Activated CD4-positive, alpha-beta T cell treated with anti-CD3 and anti-CD28 coated beads for 36 hours (primary cell): ENCODE measurements at places on chromosomes 16 and 17.

DNA sequence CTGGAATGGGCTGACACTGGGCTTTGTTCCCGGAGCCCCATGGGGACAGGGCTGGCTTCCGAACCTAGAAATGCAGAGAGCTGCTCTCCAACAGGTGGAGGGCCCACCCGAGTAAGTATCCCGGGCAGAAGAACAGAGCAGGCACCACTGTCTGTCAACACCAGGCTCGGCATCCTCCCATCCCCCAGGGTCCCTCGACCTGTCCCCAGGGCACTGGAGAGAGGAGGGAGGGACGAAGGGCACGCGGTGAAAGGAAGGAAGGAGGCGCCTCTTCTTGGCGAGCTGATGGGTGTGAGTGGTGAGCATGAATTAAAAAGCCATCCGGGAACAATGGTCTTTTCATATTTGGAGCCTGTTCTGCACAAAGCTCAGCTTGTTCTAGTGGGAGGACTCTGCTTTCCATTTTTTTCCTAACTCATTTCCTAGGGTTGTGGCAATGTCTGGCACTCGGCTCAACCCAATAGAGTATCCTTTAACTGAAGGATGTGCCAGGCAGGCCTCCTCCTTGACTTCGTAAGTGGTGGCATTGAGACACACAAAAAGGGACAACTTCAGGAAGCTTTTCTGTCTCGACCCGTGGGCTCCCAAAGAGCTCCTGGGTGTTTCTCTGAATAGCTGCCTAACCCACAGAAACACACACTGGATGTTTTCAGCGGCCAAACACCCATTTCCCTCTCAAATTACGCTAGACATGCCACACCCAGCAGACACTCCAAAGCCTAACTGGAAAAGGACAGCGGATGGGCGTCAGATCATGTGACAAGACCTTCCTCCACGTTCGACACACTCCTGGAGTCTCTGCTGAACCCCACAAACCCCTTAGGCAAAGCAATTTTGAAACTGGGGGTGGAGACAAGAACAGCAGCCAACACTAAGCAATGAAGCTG is 47.7 kb downstream of the ZFHX3 start:
- DNase-seq, result no peak

DNA sequence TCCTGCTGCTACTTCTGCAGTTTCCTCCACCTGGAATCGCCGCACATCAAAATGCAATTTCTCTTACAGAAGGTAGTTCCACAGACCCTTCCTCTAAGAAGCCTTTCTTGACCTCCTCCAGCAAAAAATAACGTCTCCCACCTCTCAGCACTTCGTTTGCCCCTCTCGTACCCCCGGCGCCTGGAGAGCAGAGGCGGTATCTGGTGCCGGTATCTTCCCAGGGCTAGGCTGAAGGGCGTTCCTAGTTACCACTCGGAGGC is 482 bp downstream of the DCTPP1 start:
- DNase-seq, result no peak

DNA sequence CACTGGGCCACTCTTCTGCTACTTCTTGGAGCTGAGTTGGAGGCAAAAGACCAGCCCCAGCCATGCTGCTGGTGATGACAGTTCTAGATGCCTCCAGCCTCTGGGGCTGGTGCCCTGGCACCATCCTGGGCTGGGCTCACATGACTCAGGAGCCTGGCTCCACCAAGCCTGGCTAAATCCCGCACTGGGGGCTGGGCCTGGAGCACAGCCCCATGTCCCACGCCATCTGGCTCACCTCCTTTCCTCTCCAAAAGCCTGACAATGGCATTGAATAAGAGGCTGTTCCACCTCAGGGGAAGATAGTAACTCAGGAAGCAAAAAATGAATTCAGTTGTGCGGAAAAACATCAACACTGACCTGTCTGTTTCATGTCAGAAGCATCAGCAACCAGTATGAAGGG is 45.1 kb upstream of the MTSS2 start:
- DNase-seq, result no peak

DNA sequence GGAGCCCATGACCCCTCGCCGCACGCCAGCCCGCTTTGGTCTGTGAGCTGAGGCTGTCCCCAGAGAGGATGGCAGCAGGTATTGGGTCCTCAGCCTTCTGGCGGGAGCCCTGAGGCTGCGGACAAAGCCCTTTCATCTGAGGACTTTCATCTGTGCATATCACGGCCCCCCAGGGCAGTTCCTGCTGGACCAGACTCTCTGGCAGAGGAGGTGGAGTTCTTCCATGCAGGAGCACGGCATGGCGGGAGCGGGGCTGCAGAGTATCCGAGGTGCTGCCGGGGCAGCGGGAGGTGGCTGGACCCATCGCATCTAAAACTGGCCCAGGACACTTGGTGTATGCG is 18.8 kb downstream of the DHX38 start:
- DNase-seq, result no peak

- DNase-seq, result no peak
These were observed 712 bp downstream of the HOXB4 start for GRCh38 chr17:48577330-48577945.

DNA sequence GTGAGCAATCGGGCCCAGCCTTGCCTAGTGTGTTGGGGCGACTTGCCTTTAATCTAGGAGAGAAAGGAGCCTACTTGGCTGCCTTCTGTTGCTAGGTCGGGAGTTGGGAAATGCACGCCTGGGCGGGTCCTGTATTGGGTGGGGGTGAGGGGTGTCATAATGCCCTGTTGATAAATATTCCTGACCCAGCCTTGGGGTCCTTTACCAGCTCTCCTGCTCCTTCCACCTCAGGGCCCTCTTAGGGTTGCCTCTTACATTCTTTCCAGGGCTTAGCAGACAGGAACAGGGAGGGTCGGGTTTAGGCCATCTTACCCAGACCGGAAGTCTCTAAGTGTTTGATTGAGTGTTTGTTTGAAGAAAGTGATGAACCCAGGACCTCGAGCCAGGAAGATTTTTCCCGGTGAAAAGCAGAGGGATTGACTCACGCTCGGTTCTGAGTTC is 112.9 kb downstream of the SEC14L1 start:
- DNase-seq, result no peak

- no peak for DNase-seq
These were observed 84.2 kb downstream of the KCNJ12 start for GRCh38 chr17:21460358-21460757.

DNA sequence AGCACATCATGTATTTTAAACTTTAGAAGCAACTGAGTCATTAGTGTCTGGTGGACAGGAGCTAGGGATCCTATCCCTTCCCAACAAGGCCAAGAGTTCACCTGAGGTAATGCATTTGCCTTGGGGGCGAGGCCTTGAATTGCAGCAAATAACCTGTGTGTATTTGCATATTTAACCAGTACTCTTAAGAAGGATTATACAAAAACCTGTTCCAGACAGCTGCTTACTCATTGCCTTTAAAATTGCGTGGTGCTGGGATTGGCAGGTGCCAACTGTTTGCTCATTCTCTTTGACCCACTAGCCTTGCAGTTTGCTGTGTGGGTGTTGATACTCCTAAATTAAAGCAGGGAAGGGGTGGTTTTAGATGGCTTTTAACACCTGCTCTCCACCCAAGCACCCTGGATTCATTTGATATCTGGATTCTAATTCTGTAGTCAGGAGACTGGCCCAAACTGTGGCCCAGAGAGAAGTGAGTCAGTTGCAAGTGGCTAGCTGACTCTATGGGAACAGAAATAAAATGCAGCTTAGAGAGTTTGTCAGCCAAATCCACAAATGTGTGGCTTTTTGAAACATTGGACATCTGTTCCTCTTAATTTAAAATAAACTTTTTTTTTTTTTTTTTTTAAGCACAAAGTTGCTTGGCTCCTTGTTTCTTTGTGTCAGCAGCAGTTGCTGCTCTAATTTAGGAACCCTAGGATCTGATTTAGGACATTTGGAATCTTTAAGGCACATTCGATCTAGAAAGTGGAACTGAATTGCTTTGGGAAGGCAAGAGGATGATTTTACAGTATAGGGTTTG is 46.9 kb downstream of the TUBD1 start:
- peak; percentile 66 for DNase-seq

- DNase-seq, result peak; percentile 82
These were observed 23.7 kb downstream of the CDH1 start for GRCh38 chr16:68760671-68761275.

DNA sequence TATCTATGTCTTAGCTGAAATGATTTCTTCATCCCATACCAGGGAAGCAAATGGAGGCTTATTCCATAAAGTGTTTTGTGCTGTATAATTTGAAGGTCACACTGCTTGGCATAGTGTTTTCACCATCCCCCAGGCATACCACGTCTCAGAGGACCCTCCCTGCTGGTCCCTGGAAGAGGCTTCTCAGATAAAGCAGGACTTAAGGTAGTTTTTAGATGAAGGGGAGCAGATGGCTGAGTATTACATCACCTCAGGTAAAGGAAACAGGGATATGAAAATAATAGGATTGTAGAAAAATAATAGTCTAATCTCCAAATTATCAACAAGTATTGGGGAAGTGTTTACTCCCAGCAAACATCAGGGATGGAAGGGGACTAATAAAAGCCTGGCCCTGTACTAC is 7.3 kb upstream of the SMG1 start:
- DNase-seq, result no peak

- no peak for DNase-seq
These were observed 21.1 kb downstream of the KRT23 start for GRCh38 chr17:40916366-40916765.

DNA sequence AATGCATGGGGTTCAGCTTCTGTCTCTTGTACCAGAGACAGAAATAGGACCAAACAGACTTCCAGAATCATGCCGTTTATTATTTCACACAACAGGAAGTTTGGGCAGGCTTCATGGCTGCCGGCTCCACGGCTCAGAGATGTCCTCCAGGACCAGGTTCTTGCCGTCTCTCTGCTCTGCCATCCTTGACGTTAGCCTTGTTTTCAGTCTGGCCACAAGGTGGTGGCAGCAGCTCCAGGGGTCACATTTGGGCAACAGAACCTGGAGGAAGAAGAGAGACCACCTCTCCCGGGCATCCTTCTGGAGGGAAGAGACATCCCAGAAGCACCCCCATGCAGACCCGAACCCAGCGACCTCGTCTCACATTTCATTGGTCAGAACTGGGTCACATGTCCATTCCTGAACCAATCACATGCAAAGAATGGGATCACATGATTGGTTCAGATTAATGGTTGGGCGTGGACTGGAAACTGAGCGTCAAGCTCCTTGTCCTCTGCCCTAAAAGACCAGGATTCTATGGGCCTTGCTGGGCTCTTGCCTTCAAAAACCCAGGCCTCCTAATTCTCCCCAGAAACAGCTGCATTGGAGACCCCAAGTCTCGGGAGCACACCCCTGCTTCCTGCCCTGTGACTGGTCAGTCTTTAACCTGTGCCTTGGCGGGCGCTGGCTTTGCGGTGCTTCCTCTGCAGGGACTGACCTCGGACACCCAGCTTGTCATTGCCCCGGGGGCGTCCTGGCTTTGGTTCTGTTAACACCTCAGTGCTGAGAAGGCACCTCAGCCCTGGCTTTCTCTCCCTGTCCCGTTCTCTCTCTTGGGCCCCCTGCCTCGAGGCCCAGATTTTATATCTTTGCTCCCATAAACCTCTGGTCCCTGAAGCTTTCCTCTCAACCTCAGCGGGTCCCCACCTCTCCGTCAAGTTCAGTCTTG is 63.3 kb downstream of the IRF8 start:
- DNase-seq, result no peak

DNA sequence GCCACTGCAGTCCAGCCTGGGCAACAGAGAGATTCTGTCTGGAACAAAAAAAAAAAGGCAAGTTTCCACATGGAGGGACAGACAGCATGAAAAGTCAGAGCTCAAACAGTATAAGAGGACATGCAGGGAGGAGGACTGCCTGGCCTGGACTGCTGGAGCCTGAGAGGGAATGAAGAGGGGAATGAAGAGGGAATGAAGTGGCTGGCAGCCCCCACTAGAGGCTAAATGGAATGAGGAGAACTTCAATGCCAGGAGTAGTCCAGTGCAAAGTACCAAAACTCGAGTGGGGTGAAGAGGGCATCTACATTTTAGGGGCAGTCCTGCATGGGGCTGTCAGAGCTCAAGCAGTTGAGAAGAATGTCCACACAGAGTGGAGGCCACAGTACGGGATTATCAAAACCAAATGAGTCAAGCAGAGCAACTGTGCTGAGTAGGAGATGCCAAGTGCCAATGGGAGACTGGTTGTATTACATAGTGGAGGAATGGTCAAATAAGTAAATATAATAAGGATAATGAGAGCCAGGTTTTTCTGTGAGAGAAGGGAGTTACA is 22.9 kb downstream of the IKZF3 start:
- DNase-seq, result no peak

DNA sequence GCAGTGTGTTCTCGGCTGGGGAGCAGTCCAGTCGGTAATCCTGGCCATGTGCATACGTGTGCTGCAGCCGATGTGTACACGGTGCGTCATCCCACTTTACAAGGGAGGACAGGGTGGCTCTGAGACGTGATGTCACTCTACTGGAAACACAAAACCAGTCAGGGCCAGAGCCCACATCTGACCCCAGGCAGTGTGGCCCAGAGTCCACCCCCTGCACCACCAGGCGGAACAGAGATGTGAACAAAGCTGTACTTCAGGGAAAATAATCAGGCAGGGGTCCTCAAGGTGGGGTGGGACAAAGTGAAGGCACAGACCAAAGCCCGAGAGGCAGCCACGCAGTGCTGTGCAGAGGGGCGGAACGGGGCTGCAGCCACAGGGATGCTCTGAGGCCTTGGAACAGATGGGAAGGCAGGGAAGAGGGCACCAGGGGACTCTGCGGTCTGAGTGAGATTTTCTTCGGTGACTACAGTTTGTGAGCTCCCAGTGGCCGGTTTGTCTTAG is 181.5 kb downstream of the ZNF423 start:
- DNase-seq, result no peak

- no peak for DNase-seq
These were observed 7.5 kb downstream of the TENT4B start for GRCh38 chr16:50160495-50161164.

DNA sequence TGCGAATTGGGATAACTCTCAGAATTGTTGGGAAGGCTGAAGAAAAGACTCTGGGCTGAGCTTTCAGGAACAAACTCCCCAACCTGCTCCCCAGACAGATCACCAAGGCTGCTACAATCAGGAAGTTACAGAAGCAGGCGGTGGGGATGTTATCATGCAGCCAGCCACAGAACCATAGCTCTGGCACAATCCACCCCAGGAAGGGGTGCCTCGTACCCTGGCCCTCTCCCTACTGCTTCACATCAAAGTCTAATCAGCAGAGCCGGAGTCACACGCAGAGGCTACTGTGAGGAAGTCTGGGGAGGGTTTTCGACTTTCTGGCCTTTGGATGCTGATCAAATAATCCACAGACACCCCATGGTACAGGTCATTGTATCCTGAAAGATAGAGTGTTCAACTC is 86.8 kb downstream of the NTN1 start:
- DNase-seq, result no peak
